ENCODE measurements at places on chromosomes 12 and 14.

DNA sequence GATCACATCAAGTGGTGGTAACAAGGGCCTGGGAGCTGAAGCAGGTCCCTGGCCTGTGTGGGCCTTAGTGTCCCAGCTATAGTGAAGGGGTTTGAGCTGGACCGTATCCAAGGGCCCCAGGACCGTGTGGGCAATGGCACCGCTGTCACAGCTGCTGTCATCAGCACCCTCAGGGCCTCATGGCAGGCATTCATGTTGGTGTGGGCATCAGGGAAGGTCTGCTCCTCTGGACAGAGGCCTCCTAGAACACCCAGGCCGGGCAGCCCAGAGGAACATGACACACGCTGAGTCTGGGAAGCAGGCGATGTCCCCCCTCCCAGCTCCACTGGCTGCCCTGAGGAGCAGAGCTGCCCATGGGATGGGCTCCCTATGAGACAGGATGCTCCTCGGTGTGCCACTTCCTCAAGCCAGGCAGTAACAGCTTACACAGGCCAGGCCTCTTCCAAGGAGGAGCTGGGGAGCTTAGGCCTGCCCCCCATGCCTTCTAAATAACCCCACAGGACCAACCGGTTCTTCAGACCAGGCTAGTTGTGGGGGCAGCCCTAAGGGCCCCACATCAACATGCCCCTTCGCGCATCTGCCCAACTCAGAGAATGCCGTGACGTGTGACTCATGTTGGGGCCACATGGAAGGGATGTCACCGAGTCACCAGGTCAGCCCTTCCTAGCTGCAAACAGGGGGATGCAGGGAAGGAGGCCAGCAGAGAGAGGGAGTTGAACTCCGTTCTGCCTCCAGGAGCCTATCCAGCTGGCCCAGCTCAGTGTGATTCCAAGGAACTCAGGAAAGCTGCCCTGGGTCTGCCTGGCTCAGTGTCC, 80.4 kb downstream of the PITPNM2 start:
- H3K4me3 ChIP-seq: no peak overlapping the region
- peaks cover 4% of the 10 kb centered on the region for H3K36me3 ChIP-seq
- no peak for DNase-seq
- H3K27ac ChIP-seq: no peak overlapping the region
- H3K27me3 ChIP-seq: no peaks in the 10 kb centered on the region

GRCh38 chr14:89504602-89505313, 87.7 kb upstream of the FOXN3 start:
- no peak overlapping the region for H3K4me3 ChIP-seq
- no peaks in the 10 kb centered on the region for H3K27me3 ChIP-seq
- H3K4me1 ChIP-seq: peaks cover 7% of the 10 kb centered on the region
- no peak overlapping the region for H3K27ac ChIP-seq
- peak; percentile 97 for DNase-seq
- H3K36me3 ChIP-seq: peaks cover 6% of the 10 kb centered on the region

DNA sequence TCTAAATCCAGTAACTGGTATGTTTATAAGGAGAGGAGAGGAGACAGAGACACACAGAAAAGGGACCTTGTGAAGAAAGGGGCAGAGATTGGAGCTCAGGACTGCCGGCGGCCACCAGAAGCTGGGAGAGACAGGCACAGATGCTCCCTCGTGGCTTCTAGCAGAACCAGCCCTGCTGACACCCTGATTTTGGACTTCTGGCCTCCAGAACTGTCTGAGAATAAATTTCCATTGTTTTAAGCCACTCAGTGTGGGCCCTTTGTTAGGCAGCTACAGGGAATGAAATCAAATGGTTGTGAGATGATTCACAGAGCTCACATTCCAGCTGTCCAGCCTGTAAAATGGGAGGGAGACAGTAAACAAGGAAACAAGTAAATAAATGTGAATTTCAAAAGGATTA, 47.6 kb downstream of the TMEM132C start:
- no peak for DNase-seq
- no peaks in the 10 kb centered on the region for H3K4me1 ChIP-seq
- H3K27me3 ChIP-seq: no peaks in the 10 kb centered on the region
- H3K27ac ChIP-seq: no peak overlapping the region
- H3K36me3 ChIP-seq: no peaks in the 10 kb centered on the region

GRCh38 chr12:49687941-49688340, 19.3 kb downstream of the FMNL3 start:
- no peak overlapping the region for H3K4me3 ChIP-seq
- peaks cover 1% of the 10 kb centered on the region for H3K27me3 ChIP-seq
- no peaks in the 10 kb centered on the region for H3K4me1 ChIP-seq
- no peak for DNase-seq
- H3K36me3 ChIP-seq: no peaks in the 10 kb centered on the region

GRCh38 chr12:65854629-65855028, 30.3 kb downstream of the HMGA2 start:
- no peak overlapping the region for H3K4me3 ChIP-seq
- H3K27ac ChIP-seq: no peak overlapping the region
- no peaks in the 10 kb centered on the region for H3K27me3 ChIP-seq
- H3K36me3 ChIP-seq: peaks cover 3% of the 10 kb centered on the region
- no peak for DNase-seq
- peaks cover 5% of the 10 kb centered on the region for H3K4me1 ChIP-seq

DNA sequence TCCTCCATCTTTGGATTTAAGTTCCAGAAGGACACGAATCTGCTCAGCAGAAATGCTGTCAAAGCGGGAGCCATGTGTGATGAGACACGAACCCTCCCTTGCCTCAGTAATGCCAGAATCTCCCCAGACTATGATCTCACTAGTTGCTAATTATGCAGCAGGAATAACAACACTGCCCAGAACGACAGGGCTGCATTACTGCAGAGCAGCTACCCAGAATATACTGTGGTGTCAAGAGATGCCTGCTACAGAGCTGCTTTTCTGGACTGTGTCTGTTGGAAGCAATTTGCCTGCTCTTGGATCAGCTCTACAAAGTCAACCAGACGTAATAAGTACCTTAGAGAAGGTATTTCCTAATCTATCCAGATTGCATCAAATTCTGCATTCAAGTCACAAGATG, 5.5 kb downstream of the CSRNP2 start:
- H3K27ac ChIP-seq: no peak overlapping the region
- no peak for DNase-seq
- H3K36me3 ChIP-seq: peaks cover 7% of the 10 kb centered on the region
- H3K27me3 ChIP-seq: no peaks in the 10 kb centered on the region
- H3K4me3 ChIP-seq: no peak overlapping the region
- H3K4me1 ChIP-seq: no peaks in the 10 kb centered on the region

GRCh38 chr12:132926415-132926833, 29.7 kb downstream of the ZNF605 start:
- H3K27me3 ChIP-seq: no peaks in the 10 kb centered on the region
- H3K4me1 ChIP-seq: no peaks in the 10 kb centered on the region
- DNase-seq: no peak
- H3K27ac ChIP-seq: no peak overlapping the region

DNA sequence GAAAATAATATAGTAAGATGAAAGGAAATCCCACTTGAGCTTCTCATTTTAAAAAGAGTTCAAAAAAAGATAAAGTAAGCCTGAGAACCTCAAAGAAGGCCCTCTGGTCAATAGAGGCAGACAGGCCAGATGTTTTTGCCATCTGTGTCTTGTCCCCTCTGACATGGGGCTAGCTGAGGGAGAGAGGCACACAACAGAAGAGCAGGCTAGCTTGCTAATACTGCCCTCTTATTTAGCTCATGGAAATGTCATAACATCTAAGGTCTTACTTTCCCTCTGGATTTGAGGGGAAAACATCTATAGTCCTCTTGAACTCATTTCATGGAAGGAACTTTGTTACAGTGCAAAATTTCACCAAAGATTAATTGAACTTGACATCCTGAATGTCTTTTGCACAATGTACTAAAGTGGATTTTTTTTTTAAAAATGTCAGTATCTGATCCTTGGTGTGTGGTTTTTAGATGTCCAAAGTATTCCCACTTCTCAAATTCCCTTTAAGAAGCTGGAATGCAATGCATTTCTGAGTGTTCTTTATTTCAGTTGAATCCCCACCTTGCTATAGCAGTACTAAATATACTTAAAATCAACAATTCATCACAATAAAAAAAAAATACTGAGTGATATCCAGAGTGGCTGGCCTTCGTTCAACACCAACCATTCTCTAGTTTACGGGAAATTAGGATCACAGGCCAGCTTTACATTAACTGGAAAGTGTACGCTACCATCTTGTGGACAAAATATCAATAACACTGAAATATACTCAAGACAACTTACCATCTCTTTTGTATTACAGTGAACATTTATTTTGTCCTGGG, 176.7 kb downstream of the PAH start:
- no peak overlapping the region for H3K4me3 ChIP-seq
- H3K36me3 ChIP-seq: no peaks in the 10 kb centered on the region
- peak; percentile 16 for DNase-seq
- H3K27ac ChIP-seq: no peak overlapping the region
